ENCODE measurements at places on chromosomes 2 and 18. TPM values are rescaled to one million over a fixed set of nuclear protein-coding genes. Genes with fewer than 3 reads are reported as not detected.

The ST3GAL5 gene
- 1.2 TPM for total RNA-seq

The PAX8 gene
- total RNA-seq = 5.9 TPM

The LRRTM4 gene
- total RNA-seq = 0.03 TPM

The SANBR gene
- 5.3 TPM for total RNA-seq

The KLHL30 gene
- not detected for total RNA-seq

The KIF3C gene
- 10.2 TPM for total RNA-seq

The PUM2 gene
- total RNA-seq = 18.7 TPM

The LYPD6 gene
- total RNA-seq = 2.3 TPM

The RND3 gene
- 62.6 TPM for total RNA-seq

The ARHGEF4 gene
- 1.2 TPM for total RNA-seq

The ALPI gene
- not detected for total RNA-seq

The STK16 gene
- total RNA-seq = 20.4 TPM

The KCNJ13 gene
- total RNA-seq = not detected

The CXCR1 gene
- not detected for total RNA-seq

The CCDC138 gene
- 14.8 TPM for total RNA-seq

The RAPGEF4 gene
- total RNA-seq = 0.07 TPM

The PSD4 gene
- 44.5 TPM for total RNA-seq

The SIGLEC15 gene
- total RNA-seq = 9.1 TPM

The NXPH2 gene
- 0.14 TPM for total RNA-seq

The NT5C1B gene
- total RNA-seq = not detected

The RUFY4 gene
- total RNA-seq = not detected

The LRRC30 gene
- total RNA-seq = not detected

The RGPD4 gene
- not detected for total RNA-seq

The ANKRD62 gene
- 0.10 TPM for total RNA-seq

The PDE1A gene
- total RNA-seq = 0.07 TPM

The RAB27B gene
- total RNA-seq = 27.8 TPM

The GRP gene
- total RNA-seq = not detected

The TMEM163 gene
- 1.0 TPM for total RNA-seq

The SRD5A2 gene
- total RNA-seq = not detected

The C2orf74 gene
- 30.5 TPM for total RNA-seq

The SERPINB7 gene
- total RNA-seq = 71.5 TPM

The CHMP1B gene
- total RNA-seq = 31.4 TPM

The EPHA4 gene
- 3.8 TPM for total RNA-seq

The MGAT4A gene
- total RNA-seq = 5.6 TPM

The SESTD1 gene
- 7.2 TPM for total RNA-seq

The GAD1 gene
- 2.4 TPM for total RNA-seq

The CAB39 gene
- 49.1 TPM for total RNA-seq

The GAREM1 gene
- 2.8 TPM for total RNA-seq

The GAREM2 gene
- total RNA-seq = 2.3 TPM

Data from HT1080 (cell line).